ENCODE measurements at places on chromosomes 3 and 15.

GRCh38 chr15:52383100-52383588 lies 87.5 kb upstream of the MYO5C start:
- DNase-seq, result no peak

GRCh38 chr3:95097493-95097892 lies 1034.6 kb downstream of the NSUN3 start:
- no peak for DNase-seq

DNA sequence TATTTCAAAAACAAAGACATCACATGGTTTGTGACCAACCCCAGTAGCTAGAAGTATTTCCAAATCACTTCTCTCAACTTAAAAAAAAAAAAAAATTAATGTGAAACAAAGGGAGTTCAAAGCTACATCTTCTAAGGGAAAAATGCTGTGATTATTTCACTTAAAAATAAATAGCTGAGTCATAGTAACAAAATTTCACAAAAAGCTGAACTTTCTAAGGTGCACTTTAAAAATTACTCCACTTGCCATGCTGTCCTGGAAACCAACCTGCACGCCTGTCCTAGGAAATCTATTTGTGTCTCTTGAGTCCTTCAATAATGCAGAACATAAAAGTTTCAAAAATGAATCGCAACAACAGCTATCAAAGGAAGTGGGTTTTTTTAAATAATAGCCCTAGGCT lies 1.8 kb downstream of the ACAP2 start:
- DNase-seq, result no peak

GRCh38 chr3:102727340-102727739 lies 292.5 kb downstream of the ZPLD1 start:
- DNase-seq, result no peak

GRCh38 chr3:144821583-144821982 lies 850.0 kb downstream of the DIPK2A start:
- no peak for DNase-seq
